Activated CD4-positive, alpha-beta memory T cell treated with anti-CD3 and anti-CD28 coated beads for 36 hours (primary cell): ENCODE measurements at places on chromosomes 2 and 18. TPM values are rescaled to one million over a fixed set of nuclear protein-coding genes. Genes with fewer than 3 reads are reported as not detected.

DNA sequence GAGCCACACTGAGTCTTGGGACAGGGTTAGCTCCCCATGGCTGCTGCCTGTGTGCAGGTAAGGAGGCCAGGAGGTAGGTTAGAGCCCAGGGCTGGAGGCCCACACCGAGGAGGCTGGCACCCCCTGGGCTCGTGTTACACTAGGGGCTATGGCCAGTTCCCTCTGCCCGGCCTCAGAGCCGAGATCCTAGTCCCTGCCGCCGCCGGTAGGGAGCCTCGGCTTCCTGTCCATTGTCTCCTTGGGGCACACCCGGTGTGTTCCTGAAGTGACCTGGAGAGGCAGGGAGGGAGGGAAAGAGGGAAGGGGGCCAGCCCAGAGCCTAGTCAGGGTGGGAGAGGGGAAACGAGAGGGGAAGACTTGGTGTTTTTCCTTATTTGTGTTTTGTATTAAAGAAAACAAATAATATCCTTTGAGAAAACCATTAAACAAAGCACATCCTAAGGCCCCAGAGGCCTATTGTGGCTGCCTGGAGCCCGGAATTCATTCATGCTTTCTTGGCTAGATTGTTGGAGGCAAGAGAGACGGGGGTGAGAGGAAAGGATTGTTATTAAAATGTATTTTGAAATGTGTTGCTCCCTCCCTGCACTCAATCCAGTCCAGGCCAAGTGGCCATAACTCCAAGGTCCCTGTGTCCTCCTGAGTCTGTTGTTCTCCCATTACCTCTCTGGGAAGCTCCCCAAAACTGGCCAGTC, 170.7 kb downstream of the CTIF start:
- DNase-seq: no peak

DNA sequence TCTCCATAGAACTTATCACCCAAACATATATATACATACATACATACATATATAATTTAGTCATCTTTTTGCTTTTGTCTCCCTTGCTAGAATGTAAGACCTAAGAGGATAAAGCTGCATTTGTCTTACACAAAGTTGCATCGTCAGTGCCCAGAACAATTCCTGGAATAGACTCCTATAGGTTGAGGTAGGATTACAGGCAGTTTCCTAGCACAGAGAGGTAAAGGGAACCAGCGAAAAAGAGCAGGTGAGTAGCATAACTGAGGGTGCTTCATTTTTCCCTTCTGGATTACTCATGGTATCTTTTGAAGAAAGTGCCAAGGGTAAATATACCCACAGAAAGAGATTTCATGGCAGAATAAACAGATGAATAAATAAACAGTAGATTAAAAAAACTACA, 68.1 kb upstream of the AMMECR1L start:
- DNase-seq: no peak

GRCh38 chr2:229296536-229296935, 25.4 kb upstream of the PID1 start:
- DNase-seq: no peak

DNA sequence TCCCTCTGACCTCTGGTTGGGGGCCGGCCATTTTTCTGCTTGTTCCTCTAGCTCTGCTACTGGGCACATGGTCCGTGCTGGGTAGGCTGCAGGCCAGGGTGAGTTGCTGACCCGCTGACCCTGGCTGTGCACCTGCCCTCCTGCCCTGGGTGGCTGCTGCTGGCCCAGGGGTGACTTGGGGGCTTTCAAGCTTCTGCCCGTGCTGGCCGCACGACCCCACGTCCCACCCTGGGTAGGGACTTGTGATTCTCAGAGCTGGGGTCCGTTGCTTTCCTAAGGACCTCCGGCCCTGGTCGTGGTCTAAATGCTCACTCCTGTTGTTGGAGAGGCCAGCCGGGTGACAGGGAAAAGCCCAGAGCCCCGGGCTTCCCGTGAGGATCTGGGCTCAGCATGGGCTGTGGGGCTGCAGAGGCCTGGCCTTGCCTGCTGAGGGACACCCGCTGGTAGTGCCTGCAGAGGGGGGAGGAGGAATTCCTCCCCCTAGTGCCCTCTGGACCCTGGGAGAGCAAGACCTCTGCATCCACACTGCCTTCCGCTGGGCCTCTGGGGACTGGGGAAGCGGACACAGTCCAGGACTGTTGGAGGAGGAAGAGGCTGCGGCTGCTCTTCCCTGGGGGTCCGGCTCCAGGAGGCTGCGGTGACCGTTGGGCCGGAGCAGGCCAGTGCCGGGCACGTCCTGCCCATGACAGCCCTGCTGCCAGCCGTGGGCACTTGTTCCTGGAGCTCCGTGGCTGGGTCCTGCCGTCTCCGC, 6.3 kb upstream of the GAL3ST2 start:
- DNase-seq: no peak

DNA sequence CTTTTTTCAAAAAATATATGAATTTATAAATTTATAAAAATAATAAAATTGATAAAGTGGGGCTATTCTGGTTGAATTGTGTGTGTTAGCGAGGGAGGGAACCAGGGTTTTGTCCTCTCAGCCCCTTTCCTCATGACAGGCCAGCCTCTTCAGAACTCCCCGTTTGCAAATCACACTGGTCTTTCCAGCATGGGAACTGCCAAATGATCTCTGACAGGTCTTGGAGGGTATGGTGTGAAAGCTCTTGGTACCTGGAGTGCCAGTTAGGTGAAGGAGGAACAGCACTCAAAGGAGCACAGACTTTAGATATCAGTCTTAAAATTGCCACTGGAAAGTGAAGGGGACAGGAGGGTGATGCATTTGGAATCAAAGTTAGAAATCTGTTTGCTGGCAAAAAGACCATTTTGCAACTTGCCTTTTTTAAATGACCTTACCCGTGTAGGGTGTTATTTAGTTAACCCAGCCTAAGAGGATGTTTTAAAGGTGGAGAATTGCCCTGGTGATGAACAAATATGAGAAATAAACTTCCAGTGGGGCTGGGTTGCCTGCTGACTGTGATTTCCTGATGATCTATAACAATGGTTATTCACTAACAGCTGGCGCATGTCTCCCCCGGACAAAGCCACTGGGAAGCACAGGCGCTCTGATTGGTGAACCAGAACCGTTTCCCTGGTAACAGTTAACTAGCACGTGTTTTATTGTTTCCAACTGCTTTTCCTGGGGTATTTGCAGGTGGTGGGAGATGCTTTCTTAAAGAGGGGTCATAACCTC, 85.3 kb upstream of the EFEMP1 start:
- no peak for DNase-seq

DNA sequence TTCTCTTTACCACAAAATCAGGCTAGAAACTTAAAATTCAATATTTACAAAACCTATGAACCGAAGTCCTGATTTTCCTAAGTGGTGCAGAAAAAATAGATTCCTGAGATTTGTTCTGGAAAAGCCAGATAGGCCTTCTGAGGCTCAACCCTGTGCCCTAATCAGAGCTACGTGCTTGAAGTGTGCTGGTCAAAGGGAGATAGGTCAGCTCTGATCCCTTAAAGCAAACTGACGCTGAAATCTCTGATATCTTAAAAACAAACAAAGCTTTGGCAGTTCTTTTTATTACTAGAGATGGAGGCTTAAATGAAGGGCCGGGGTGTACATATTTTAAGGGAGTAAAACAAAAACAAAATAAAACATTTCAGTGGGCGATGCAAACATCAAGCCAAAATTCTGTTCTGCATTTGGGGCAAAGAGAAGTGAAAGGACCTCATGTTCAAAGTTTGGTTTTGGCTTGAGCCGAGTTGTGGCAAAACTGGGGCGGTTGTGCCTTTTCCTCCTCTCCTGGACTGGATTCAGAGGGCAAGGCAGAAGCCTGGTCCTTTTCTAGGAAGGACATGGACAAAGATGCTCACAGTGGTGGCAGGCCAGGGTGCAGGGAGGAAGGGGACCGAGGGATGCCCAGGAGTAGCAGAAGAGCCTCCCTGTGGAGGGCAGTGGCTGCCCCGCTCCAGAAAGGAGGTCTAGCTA, 295.0 kb downstream of the CDCA7 start:
- no peak for DNase-seq

Gene FBXO15
- 0.67 TPM for total RNA-seq

DNA sequence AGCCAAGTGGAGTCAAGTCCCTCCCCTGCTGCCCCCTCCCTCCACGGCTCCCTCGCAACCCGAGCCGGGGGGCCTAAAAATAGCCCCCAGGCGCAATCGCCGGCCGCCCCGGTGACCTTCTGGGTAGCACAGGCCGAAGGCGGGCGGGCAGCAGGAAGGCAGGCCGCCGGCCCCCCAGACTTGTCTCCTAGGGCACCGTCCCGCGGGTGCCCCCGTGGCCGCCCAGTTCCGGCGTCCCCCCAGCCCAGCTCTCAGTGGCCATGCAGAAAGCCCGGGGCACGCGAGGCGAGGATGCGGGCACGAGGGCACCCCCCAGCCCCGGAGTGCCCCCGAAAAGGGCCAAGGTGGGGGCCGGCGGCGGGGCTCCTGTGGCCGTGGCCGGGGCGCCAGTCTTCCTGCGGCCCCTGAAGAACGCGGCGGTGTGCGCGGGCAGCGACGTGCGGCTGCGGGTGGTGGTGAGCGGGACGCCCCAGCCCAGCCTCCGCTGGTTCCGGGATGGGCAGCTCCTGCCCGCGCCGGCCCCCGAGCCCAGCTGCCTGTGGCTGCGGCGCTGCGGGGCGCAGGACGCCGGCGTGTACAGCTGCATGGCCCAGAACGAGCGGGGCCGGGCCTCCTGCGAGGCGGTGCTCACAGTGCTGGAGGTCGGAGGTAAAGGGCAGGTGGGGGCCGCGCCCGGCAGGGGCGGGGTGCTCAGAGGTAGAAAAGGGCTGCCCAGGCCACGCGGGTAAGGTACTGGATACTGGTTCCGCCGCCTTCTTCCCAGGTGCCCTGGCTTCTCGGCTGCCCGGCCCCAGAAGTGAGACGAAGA, at the start of gene SPEG:
TSS of gene SPEG (plus strand) at position 126 of the 808 bp plus-strand sequence. CDS start at position 261, 135 bp downstream.
- DNase-seq: no peak

DNA sequence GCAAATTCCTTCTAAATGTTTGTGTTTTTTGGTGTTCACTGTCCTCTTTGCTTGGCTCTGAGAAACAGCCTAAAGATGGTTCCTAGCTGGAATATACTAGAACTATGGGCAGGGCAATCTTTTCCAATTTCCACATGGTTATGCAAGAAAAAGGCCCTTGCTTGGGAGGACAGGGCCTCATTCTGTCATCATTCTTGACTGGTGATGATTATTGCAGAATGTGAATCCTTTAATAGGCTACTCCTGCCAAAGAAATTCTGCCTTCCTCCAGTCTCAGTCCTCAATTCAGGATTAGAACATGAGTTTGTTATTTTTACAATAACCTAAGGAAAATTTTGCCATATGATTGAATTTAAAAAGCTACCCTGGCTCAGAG, 218.7 kb downstream of the HNMT start:
- no peak for DNase-seq

DNA sequence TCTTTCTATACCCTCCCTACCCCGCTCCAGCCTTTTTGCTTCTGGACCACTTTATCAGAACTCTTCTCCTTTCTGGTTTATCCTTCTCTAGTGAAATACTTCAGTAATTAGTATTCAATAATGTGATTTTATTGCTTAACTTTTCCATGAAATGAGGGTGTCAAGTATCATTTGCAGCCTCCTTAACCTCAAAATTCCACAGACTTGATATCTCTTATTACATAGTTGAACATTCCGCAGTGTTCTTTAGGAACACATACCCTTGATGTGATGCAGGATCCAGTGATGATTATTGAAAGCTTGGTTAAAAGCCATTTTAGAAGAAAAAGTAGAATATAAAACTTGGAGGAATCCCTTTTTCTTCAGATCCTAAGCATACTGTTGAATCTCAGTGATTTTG, 94.8 kb downstream of the GREB1L start:
- no peak for DNase-seq

- DNase-seq: no peak
Measured at GRCh38 chr2:31075431-31075830, 62.8 kb downstream of the GALNT14 start.

- no peak for DNase-seq
Measured at GRCh38 chr2:157822993-157823392, 53.1 kb downstream of the ACVR1 start.

Gene C2orf92
- 4.5 TPM for total RNA-seq

DNA sequence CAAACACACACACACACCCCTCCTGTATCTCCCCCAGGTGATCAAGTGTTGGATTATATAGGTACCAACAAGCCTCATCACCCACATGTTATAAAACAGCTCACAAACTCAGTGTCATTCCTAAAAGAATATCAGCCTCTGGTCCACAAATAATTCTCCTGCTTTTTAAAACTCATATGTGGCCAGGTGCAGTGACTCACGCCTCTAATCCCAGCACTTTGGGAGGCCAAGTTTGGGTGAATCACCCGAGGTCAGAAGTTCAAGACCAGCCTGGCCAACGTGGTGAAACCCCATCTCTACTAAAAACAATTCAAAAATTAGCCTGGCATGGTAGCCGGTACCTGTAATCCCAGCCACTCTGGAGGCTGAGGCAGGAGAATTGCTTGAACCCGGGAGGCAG, 87.8 kb downstream of the LRATD1 start:
- DNase-seq: no peak

DNA sequence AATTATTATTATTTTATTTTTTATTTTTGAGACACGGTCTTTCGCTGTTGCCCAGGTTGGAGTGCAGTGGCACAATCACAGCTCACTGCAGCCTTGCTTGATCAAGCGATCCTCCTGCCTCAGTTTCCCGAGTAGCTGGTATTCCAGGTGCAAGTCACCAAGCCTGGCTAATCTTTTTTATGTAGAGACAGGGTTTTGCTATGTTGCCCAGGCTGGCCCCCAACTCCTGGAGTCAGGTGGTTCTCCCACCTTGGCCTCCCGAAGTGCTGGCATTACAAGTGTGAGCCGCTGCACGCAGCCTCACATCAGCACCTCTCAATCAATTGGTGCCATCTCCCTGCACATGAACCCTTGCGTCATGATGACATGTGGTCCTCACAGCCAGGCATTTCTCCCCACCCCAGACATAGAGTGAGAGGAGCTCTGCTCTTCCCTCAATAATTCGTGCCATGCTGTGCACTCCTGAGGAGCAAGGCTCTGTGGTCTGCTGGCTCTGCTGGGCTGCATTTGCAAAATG, 5.9 kb downstream of the INPP5D start:
- DNase-seq: no peak

GRCh38 chr18:28109781-28110560, 67.0 kb downstream of the CDH2 start:
- no peak for DNase-seq

Gene MROH2A
- total RNA-seq: not detected

Gene PAIP2B
- total RNA-seq: 2.2 TPM

Gene IL18RAP
- 10.6 TPM for total RNA-seq

Gene CD8B2
- total RNA-seq: 0.07 TPM

GRCh38 chr2:23943666-23944065, 3.4 kb downstream of the UBXN2A start:
- DNase-seq: no peak

Gene REG3G
- total RNA-seq: not detected

Gene HIBCH
- 33.9 TPM for total RNA-seq

GRCh38 chr2:162198239-162198638, 45.0 kb downstream of the FAP start:
- DNase-seq: no peak

Gene AGXT
- total RNA-seq: not detected

Gene DSG2
- 0.19 TPM for total RNA-seq

Gene ERMN
- 1.5 TPM for total RNA-seq

GRCh38 chr2:74291886-74292621, 51.2 kb downstream of the SLC4A5 start:
- DNase-seq: no peak

- DNase-seq: no peak
Measured at GRCh38 chr2:113112871-113113270, 14.5 kb upstream of the IL1RN start.

GRCh38 chr2:42913280-42913878, 121.0 kb upstream of the HAAO start:
- DNase-seq: no peak

- no peak for DNase-seq
Measured at GRCh38 chr2:173567493-173567892, 212.8 kb downstream of the CDCA7 start.

Gene IL1A
- 15.7 TPM for total RNA-seq

Gene ARL5A
- total RNA-seq: 63.2 TPM

- DNase-seq: no peak
Measured at GRCh38 chr2:60552078-60552850, 1.2 kb downstream of the BCL11A start.
